Panc1 (cell line): ENCODE measurements at places on chromosomes 3 and 15.

DNA sequence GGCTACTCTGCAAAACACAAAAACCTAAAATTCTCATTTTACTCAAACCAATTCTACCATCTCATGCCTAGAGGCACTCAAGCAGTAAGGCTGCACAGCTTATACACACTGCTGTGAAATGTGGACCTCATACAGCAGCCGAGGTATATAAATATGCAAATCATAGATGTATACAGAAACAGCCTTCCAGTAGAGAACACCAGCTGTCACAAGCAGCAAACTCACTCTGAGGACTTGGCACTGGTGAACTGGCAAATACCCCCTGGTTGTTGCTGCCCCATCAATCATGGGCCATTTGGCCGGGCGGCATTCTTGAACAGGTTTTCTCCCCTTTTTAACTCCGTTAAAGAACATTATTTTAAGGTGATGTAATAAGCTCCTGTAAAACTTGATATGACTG lies 378.0 kb downstream of the LSAMP start:
- no peak for DNase-seq

DNA sequence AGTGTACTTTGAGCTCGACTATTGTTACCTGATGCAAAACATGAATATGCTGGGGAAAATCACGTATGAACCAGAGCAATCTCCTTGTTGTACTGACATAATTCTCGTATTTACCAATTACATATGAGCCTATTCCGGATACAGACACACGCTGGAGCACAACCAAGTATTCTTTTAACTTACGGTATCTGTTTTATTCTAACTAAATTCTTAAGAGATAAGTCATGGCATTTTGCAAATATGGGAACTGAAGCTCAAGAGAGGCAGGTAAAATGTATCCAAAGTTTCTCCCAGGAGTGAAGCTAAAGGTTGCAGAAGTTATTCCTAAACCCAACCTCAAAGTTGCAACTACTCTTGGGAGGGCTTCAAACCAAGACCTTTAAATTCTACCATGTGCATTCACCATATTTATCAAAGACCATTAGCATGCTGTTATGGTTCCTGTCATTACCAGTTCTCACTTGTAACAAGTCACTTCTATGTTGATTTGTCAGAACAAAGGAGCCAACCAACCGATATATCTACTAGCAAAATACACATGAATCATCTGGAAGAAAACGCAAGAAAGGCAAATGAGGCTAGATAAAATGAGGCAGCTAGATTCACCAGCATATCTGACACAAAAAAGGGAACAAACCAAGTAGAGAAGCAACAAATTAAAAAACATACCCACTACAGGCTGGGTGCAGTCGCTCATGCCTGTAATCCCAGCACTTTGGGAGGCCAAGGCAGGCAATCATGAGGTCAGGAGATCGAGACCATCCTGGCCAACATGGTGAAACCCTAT lies 17.8 kb downstream of the TBL1XR1 start:
- no peak for DNase-seq

DNA sequence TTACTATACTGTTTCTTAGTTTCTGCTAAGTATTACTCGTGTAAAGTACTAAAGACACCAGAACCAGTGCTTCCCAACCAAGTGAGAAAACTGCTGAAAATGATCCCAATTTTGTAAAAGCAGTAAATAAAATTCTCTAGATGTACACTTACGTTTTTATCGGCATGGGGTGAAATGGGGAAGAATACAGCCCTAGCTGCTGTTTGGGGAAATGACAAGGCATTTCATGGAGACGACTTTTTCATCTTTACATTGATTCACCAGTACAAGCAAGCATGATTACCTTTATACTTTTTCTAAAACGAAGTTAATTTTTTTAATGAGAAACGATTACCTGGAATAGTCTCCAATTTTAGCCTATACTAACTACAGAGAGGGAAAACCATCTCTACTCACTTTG lies 1.4 kb downstream of the PSMD6 start:
- DNase-seq, result no peak

DNA sequence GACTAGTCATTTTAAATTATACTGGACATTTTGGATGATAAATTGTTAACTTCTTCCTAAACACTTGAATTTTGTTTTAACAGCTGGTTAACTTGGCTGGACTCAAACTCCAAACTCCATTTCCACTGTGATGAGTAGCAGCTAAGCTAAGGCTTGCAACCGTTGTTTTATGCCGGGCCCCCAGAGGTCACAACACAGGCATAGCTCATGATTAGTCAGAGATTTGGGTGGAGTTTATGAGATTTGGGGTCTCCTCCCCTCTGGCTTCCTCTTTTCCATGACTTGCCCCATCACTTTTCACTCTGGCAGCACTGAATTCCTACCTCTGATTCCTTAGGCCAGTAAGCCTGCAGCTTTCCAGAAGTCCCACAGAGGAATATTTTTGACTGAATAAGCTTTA lies 12.8 kb downstream of the THAP10 start:
- no peak for DNase-seq

DNA sequence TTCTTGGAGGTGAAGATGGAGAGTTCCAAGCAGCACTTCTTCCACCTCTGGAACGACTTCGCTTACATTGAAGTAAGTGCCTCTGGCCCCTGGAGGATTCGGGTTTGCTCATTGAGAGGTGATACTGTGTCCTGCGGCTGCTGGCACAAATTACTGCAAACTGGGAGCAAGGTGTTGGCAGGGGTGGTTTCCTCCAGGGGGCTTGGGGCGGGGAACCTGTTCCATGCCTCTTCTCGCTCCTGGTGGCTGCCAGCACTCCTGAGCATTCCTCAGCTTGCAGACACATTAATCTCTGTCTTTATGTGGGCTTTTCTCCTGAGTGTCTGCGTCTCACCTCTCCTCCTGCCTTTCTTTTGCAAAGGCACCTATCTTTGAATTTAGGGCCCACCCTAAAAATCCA lies 47.4 kb downstream of the MESD start:
- no peak for DNase-seq

- DNase-seq, result no peak
Measured at GRCh38 chr3:172104471-172105072, 65.2 kb downstream of the FNDC3B start.

DNA sequence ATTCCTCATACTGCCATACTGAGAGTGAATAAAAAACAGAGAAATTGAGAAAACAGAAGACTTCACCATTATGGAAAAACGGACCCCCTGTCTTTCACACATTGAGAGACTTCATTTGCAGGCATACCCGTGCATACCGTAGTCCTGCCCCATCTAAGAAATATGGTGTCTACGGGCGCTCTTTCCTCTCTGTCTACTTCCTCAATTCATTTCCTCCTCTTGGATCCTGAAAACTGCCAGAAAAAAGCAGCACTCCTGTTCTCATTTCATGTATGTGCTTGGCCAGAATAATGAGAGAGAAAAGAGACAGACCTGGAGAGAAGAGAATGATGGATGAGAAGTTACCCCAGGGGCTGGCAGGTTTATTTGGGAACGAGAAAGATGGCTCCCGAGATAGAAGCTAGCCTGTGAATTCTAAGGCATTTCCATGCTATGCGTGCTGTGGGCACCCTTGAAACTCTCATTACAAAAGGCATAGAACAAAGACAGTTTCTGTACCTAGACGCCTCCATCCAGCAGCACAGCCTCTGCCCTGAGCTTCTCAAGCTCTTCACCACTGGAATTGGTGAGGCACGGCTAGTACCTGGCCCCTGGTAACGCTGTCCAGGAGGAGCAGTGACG lies 62.5 kb upstream of the EPHB3 start:
- no peak for DNase-seq
